WTC11 (cell line): ENCODE measurements at places on chromosomes 1 and 21.

GRCh38 chr21:17726047-17726829 lies 92.9 kb downstream of the C21orf91 start:
- DNase-seq = no peak

DNA sequence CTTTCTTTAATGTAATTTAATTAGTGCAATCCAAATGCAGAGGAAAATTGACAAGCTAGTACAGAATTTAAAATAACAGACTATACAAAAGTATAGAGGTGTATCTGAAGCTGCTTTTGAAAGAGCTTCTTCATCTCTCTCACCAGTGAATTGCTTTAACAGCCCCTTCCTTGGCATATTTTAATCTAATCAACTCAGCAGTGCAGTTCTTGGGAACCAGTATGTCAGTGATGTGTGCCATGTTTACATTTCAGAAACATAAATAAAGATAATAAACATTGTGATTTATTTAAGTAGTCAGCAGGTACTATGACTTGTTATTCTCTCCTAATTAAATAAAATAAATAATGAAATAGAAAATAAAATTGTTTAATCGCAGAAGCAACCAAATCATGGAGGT lies 1260.6 kb downstream of the NCAM2 start:
- no peak for DNase-seq

DNA sequence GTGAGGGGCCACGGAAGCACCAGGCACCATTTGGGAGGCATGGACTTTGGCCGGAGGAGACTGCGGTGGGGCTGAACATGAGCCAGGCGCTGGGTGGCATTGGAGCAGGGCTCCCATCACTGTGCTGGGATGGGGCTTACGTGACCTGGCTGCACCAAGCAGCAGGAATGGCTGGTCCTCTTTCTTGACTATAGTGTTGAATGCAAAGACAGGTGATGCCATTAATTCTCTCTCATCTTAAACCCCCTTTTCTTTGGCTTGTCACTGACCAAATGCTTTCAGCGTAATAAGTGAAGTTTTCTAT lies 447.9 kb downstream of the CAMTA1 start:
- no peak for DNase-seq

DNA sequence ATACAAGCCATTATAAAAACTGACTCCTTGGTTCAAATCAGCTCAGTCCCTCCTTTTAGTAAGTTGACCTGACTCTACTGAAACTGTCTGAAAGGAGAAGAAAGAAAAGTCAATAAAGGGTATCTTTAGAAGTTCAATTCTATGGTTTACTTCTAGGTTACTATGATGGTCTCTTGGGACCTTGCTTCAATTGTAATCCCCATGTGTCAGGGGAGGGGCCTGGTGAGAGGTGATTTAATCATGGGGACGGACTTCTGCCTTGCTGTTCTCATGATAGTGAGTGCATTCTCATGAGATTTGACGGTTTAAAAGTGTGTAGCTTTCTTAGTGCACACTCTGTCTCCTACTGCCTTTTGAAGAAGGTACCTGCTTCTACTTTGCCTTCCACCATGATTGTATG lies 31.7 kb upstream of the FNBP1L start:
- no peak for DNase-seq

DNA sequence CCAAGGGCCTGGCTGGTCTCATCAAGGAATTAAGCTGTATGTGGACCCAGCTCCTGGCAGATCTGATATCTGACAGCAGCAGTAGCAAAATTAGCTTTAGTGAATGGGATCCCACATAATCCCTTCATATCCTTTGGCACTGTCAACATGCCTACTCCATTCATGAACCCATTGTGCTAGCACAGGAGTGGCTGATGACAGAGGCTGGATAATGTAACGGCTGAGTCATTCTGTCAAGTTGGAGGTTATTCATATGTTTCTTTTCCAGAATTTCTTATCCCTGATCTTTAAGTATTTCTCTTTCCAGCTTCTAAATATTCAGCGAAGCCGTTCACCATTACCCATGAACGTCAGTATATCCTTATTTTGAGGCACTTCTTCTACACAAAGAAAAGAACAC lies 84.3 kb downstream of the EXTL2 start:
- no peak for DNase-seq

DNA sequence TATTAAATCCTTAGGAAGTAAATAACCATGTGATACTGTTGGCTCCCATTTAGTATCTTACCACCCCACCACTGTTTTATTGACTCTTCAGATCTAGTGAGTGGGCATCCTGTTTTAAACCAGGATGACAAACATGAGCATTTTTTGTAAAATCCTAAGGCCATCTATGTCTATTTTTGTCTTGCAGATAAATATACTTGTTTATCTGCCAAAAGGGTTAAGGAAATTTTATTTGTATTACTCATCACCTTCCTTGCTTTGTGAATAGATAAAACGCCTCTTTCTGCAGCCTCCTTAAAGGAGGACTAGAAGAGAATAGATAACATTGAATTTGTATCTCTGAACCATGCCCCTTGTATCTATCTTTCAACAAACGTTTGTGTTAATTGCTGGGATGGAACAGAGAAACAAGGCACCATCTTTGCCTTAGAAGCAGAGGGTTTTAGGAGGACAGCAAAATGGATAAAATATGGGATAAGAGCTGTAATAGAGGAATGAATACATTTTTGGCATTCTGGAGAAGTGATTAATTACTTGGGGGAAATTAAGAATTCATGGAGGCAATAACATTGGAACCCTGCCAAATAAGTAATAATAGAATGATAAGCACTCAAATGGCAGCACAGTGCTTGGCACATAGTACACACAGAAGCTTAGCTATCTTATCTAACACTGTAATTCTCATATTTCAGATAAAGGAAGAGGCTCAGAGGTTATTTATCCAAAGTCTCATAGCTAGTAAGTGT lies 14.7 kb downstream of the YTHDF2 start:
- DNase-seq = no peak

GRCh38 chr1:200895443-200895789 lies 716 bp downstream of the INAVA start:
- DNase-seq = no peak

GRCh38 chr1:225977937-225978748 lies 21.0 kb downstream of the SDE2 start:
- no peak for DNase-seq

- no peak for DNase-seq
Measured at GRCh38 chr21:30354308-30355005, 6.1 kb upstream of the KRTAP23-1 start.

DNA sequence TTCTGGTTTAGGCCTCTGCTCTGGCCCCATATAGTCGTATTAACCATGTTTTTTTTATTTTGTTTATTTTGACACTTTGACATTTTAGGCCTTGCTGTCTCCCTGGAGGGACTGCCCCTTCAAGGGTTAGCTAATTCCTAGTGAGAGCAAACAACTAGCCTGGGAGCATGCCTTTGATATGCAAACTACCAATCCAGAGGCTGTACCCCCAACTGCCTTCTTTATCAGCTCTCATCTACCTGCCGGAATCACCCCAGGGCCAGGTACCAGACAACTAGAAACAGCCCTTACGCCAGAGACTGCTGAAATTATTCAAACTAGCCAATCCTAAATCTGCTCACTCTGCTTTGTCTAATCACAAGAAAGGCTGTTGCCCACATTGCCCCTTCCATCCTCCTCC lies 13.0 kb upstream of the ST6GALNAC5 start:
- peak; percentile 23 for DNase-seq

- peak; percentile 55 for DNase-seq
Measured at GRCh38 chr1:147641695-147642592, 28.4 kb downstream of the ACP6 start.

- no peak for DNase-seq
Measured at GRCh38 chr1:95440511-95440910, 206.5 kb downstream of the RWDD3 start.

GRCh38 chr1:208127792-208128529 lies 116.2 kb downstream of the PLXNA2 start:
- peak; percentile 15 for DNase-seq

- no peak for DNase-seq
Measured at GRCh38 chr1:4794020-4794780, 139.8 kb downstream of the AJAP1 start.

- no peak for DNase-seq
Measured at GRCh38 chr1:204102739-204103430, 30.0 kb downstream of the SOX13 start.

GRCh38 chr1:116868385-116868784 lies 41.3 kb upstream of the PTGFRN start:
- DNase-seq = no peak

GRCh38 chr1:91550961-91551360 lies 50.3 kb downstream of the CDC7 start:
- no peak for DNase-seq

DNA sequence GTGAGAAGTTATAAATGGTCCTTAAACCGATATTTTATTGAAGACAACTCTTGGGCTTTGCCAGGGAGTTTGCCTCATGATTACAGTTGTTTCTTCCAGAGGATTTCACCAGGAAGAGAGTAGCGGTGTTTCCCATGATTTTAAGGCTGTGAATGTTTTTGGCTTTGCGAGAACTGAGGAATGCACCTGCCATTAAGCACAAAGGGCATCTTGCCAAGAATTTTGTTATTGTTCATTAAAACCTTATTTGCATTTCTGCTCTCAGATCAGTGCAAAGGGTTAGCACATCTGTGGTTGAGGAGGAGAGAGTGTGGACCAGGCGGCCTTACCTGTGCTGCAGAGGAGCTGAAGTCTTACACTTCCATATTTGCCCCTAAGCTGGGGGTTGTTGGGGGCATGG lies 13.8 kb downstream of the CNIH3 start:
- no peak for DNase-seq

DNA sequence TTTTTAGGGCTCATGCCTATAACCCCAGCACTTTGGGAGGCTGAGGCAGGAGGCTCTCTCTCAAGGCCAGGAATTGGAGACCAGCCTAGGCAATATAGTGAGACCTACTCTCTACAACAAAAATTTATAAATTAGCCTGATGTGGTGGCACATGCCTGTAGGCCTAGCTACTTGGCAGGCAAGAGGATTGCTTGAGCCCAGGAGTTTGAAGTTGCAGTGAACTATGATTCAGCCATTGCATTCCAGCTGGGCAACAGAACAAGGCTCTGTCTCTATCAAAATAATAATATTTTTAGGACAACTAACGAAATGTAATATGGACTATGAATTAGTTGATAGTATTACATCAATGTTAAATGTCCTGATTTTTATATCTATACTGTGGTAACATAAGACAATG lies 68.8 kb upstream of the ARID1A start:
- no peak for DNase-seq

- DNase-seq = peak; percentile 26
Measured at GRCh38 chr1:6743189-6744101, 41.8 kb upstream of the CAMTA1 start.

- no peak for DNase-seq
Measured at GRCh38 chr1:162207862-162208261, 138.4 kb downstream of the NOS1AP start.

- DNase-seq = no peak
Measured at GRCh38 chr1:75310067-75310466, 175.9 kb downstream of the LHX8 start.

- no peak for DNase-seq
Measured at GRCh38 chr1:183040547-183040971, 17.3 kb downstream of the LAMC1 start.

- no peak for DNase-seq
Measured at GRCh38 chr1:112956544-112957132, 642 bp upstream of the SLC16A1 start.

DNA sequence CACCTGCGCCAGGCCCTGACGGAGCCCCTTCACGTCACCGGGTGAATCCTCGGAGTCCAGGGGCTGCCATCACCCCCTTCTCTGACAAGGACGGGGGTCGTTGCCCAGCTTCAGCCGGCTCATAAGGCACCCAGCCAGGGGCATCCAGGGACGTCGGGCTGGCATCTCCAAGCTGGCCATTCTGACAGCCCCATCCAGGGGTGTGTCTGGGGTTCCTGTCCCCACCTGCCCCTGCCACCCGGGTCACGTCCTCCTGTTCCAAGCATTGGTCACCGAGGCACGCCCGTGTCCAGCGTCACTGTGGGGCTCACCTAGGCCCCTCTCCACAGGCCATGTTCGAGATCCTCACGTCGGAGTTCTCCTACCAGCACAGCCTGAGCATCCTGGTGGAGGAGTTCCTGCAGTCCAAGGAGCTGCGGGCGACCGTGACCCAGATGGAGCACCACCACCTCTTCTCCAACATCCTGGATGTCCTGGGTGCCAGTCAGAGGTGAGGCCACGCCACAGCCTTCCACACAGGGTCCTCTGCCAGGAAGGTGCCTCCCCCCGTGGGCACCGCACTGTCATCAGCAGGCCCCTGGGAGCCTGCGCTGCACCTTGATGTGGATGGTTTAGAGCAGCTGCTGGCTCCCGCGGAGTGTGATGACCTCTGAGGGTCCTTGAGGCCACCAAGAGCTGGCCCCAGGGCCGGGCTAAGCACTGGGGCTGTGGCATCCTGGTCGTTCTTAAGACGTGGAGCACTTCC lies 14.8 kb downstream of the ARHGEF16 start:
- DNase-seq = peak; percentile 6

DNA sequence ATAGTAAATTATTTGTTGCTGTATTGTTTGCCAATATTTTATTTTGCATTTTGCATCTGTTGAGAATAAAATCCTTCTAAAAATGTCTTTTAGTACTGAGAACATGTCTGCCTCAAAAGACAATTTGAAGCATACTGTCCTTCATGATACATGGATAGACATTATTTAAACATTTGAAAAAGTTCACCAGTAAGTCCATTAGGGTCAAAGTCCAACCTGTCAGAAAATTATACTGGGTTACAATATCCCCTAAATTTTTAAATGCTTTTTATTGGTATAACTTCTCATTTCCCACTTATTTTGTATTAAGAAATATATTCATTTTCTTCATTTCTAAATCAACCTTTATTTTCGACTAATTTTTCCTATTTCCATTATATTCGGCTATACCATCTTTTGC lies 9.3 kb downstream of the CHML start:
- no peak for DNase-seq

DNA sequence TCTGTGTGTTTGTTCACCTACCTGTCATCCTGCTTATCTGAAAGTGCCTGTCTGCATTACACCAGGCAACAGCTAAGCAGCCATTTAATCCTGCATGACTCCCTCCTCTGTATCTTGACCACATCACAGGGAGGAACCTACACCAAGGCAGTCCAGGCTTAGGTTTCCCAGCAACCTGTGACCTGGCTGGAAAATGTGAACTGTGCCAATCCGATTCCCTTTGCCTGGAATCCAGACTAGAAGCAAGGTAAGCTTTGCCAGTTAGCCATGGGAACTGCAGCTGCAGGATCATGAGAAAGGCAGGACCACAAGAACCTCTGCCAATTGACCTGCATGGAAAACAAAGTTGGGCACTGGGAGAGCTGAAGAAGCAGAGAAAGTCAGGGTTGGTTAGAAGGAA lies 6.3 kb upstream of the ATP1B1 start:
- DNase-seq = no peak

GRCh38 chr1:111320066-111320879 lies 29.6 kb downstream of the CHIA start:
- DNase-seq = no peak

DNA sequence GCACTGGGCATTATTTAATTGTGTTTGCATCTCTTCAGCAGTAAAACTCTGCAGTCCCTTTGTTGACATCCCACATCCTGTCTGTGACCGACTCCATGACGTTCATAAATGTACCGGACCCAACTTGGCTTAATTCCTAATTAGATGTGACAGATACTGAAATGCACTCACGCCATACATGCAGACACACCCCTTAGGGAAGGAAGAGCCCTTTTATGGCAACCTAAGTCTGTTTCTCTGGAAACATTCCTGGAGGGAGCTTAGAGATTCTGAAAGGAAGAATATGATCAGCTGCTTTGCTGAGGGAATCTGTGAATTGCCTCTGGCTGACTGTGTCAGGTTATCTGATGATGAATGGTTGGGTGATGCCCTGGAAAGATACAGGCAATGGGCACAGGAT lies 33.4 kb downstream of the ADAMTS5 start:
- DNase-seq = no peak
